Stimulated activated memory B cell treated with anti-CD40 and anti-IgM and Interleukin-4, amounts not matched to agents 10 μg/mL and 1 μg/mL and 100 μg/mL, for 72 hours (primary cell): ENCODE measurements at places on chromosomes 3 and 15.

DNA sequence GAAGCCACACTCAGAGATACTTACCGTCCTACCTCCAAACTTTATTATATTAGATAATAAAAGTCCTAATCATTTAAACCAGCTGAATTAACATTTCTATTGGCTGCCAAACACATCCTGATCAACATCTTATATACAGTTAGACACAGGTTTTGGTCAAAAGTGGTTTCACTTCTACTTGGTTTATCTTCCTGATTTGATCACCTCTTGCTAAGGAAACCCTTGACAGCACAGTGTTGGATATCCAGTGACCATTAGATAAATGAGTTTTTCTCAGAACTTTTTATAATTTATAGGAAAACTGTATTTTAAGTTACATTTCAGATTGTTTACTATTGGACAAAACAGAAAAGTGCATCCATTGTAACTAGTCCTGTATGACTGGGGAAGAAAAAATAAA, 198.4 kb upstream of the NR2F2 start:
- ATAC-seq, result no peak

GRCh38 chr3:118262800-118263402, 771.7 kb downstream of the IGSF11 start:
- ATAC-seq, result no peak

DNA sequence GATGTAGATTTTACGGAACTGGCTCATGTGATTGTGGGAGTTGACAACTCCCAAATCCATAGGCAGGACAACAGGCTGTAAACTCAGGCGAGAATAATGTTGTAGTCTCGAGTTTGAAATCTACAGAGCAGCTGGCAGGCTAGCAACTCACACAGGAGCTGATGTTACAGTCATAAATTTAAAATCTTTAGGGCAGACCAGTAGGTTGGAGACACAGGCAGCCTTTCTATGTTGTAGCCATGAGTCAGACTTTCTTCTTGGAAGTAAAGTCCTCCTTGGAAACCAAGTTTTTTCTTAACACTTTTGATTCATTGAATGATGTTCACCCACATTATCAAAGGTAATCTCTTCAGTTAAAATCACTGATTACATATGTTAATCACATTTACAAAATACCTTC, 89.1 kb upstream of the ALCAM start:
- no peak for ATAC-seq

DNA sequence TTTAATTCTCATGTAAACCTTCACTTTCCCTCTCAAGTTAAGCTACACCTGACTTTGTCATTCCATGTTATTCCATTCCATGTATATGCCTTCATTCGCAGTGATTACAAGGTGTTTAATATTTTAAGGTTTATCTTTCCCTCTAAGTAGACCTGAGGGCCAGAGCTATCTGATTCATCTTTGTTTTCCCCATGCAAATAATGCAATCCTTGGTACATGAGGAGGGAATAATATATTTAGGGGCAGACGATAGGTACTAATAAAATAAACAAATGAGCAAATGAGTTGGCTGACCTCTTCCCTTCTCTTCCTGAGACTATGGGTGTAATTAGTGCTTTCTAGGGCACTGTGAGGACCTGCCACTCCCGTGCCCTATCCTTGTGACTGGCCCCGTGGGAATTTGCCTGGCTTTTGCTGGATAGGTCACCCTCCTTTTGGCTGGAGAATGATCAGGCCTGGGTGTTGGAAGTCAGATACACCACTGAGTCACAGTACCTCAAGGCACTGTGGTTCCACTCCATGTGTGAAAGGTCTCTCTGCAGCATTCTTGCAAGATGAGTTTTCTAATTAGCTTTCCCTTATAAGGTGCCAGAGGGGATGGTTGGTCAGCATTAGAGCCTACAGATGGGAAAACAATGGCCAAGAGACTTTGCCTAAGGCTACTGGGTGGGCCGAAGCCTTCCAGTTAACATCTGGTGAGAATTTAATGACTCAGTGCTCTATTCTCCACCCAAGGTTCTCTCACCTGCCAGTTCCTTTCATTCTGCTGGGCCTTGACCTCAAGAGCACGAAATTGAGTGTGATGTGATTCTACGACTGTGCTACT, 183.2 kb downstream of the P3H2 start:
- no peak for ATAC-seq

GRCh38 chr3:114464548-114464947, 170.7 kb downstream of the TIGIT start:
- peak; percentile 93 for ATAC-seq

- ATAC-seq, result no peak
Observed at GRCh38 chr15:45456212-45457106, 66.1 kb downstream of the SLC30A4 start.

- no peak for ATAC-seq
Observed at GRCh38 chr3:46405301-46406019, 1.4 kb downstream of the CCR5AS start.

- no peak for ATAC-seq
Observed at GRCh38 chr3:68893600-68894239, 38.6 kb downstream of the TAFA4 start.

DNA sequence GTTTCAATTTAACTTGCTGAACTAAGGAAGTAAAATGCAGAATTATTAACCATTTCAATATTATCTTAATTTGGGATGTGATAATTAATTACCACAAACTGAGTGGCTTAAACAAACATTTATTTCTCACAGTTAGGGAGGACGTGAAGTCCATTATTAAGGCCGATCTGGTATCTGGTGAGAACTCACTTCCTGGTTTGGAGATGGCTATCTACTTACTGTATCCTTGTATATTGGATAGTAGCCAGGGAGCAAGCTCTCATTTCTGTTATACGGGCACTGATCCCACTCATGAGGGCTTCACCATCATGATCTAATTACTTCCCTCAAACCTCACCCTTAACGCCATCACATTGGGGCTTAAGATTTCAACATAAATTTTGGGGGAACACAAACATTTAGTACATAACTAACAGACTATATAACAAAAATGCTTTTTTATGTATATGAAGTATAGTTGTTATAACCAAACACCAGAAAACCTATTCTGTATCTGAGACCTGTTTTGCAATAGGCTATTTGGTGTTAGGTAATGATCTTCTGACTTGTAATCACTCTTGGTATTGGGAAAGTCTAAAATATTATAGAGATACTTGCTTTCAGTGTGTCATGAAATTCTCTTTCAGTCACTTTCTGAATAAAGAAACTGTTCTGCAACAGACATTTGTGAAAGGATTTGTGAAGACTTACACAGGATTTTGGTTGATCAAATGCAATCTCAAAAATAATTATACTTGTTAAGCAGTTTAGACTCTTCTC, 4.7 kb upstream of the KPNA4 start:
- ATAC-seq, result no peak
